NK-92 treated with Interleukin-12 subunit alpha and Interleukin-12 subunit beta, amount 100 ng/mL, for 24 hours (cell line): ENCODE measurements at places on chromosomes 5 and 9.

DNA sequence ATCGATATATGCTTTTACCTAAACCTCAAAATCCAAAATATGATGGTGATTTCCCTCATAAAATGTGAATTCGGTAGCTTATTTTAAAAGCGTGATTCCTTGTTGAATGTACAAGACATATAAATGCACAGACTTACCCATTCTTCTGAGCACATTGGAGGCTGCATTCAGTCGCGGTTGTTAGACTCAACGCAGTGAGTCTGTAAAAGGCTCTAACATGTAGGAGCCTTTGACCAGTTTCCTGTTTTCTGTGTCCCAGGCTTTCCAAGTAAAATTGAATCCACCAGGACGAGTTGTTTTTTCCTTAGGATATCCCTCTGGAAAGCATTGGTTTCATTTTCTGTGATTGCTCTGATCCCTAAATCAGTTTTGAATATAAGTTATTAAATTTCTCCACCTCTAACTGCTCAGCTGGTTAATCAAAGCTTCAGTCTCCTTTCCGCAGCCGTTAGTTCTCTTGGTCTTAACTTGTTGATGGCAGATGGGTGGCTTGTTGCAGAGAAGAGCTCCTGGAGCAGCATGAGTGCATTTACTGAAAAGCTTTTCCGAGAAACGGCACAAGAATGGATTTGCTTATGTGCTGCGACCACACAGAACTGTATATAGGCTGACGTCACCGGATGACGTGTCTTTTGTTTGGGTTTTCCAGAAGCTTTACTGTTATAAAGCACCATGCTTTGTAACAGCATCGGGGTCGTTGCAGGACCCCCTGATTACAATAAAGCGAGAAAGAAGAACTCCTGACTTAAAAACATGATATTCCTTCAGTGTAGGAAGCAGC is at the start of gene LRRTM2:
Gene LRRTM2, minus strand, starts transcription at position 565 of the 781 bp plus-strand sequence. Its CDS starts 424 bp downstream, at position 141.
- no peak for DNase-seq

DNA sequence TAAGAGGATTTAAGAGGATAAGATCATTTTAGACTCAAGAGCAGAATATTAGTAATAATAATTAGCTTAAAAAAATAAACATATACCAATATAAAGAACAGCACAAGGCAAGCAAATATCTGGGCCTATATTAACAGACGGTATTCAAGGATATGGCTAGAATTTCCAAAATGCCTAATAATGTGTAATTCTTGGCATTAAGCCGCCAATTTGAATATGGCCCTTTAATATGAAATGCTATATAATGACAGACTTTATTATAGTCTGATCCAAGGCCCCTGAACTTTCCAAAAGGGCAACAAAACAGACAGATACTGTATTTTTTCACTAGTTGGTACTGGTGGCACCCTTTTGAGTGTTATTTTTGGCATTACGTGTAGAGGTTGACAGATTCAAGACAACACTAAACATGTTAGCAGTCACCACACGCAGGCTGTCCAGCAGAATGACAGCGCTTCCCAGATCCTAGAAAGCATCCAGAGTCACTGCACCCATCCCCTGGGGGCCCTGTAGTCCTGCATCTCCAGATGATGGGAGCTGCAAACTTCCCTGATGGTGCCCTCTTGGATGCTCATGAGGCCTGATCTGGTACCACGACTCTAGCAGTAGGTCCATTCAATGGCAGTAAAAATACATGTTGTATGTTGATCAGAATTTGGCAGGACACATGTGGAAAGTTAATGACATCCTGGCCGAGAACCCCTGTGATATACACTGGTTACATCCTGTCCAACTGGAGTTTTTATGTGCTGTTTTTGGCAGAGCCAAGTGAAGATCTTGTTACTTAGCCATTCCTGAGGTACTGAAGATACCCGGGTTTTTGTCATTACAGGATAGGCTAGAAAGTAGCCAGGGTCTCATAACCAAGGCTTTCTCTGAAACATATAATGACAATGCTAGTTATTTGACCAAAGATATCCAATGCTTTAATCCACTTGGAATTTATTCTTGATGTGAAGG is 1.7 kb upstream of the ABL1 start:
- no peak for DNase-seq

GRCh38 chr5:76371960-76372322 is 31.1 kb upstream of the IQGAP2 start:
- DNase-seq = no peak

- DNase-seq = no peak
These were observed 254.6 kb downstream of the ASTN2 start for GRCh38 chr9:117160254-117160653.

- DNase-seq = no peak
These were observed 13.3 kb downstream of the PCDHB15 start for GRCh38 chr5:141258464-141258863.

DNA sequence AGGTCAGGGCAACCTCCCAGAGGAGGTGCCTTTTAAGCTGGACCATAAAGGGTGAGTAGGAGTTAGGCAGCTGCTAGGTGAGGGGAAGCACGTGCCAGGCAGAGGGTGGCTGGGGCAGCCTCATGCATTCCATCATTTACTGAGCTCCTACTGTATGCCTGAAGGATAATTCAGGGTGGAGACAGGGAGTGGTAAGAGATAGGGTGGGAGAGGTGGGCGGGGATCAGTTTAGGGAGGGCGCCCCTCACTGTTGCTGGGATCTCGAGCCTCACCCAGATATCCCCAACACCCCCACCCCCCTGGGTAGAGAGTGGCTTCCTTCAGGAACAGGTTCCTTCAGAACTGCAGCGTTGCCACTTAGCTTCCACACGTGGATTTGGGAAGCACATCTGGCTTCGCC is 74.5 kb upstream of the ASS1 start:
- DNase-seq = no peak

GRCh38 chr5:174165406-174165805 is 119.9 kb downstream of the NSG2 start:
- DNase-seq = no peak

- no peak for DNase-seq
These were observed 19.6 kb downstream of the TCOF1 start for GRCh38 chr5:150376799-150377771.

DNA sequence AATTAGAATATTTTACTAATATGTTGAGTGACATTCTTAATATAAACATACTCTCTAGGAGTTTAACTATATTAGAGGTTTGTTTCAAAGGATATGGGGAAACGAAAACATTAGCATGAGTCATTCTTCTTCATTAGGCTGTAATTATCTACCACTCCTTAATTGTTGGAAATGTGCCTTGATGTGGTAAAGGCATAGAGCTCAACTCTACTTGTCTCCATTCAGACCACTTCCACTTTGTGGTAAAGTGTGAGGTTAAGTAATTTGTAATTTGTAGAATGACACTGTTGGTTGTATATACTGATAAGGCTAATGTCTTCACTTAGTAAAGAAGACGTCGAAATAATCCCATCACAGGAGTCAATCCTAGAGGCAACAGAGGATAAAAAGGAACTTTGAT is 58.1 kb downstream of the HAPLN1 start:
- no peak for DNase-seq
